H1 (cell line): ENCODE measurements at places on chromosomes 6 and 20. TPM values are rescaled to one million over a fixed set of nuclear protein-coding genes. Genes with fewer than 3 reads are reported as not detected.

- DNase-seq, result no peak
Observed at GRCh38 chr6:34352305-34352937, 40.0 kb downstream of the NUDT3 start.

DNA sequence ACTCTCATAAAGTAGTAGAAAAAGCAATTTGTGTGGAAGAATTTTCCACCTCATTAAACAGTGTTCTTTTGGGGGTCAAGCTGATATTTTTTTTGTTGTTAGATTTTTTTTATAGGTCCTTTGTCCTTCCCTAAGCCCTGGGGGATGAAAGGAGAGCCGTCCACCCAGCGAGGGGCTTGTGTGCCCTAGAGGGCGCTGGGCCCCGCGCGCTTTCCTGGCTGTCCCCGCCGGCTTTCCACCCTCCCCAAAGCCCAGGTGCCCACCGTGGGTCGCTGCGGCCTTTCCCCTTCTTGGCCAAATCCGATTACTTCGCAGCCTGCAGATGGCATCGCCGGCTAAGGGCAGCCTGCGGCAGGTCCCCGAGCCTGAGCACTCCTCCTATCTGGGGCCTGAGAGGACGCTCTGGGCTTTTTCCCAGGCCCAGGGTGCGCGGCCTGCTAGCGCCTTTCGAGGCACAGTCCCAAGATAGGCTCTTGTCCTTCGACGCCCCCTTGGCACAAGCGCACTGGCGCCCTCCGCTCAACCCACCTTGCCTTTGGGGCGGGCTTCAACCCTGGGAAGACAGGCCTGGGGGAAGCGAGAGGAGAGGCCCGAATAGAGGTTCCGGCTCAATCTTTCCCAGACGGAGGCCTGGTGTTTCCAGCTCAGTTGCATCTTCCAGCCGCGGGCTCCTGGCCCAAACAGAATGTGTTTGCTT, 33.6 kb downstream of the TFAP2A start:
- DNase-seq, result peak; percentile 81

- DNase-seq, result no peak
Observed at GRCh38 chr6:144653885-144654505, 368.9 kb downstream of the UTRN start.

- DNase-seq, result no peak
Observed at GRCh38 chr6:28343898-28344677, 5.7 kb upstream of the ZKSCAN3 start.

- no peak for DNase-seq
Observed at GRCh38 chr6:21395121-21395520, 198.4 kb upstream of the SOX4 start.

DNA sequence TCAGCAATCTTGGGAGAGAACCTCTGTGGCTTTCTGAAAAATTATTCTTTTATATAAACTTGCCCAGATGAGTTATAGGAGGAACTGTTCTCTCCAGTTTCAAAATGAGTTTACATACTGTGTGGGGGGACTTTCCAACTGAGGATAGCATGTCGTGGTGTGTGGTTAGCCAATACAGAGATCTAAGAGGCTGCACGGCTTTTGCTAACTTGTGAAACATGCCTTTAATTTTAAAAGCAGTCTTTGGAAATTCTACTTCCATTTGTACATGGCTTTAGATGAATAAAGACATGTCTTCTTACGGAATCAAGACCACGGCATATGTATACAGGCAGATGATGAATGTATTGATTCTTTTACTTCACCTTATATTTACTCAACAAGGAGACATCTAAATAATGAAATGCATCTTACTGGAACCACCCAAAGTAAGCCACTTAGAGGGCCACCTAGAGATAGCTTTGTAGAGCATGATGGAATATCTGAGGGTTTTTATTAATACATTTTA, 39.8 kb downstream of the HIVEP1 start:
- no peak for DNase-seq

GRCh38 chr6:154318721-154319120, 37.9 kb downstream of the IPCEF1 start:
- no peak for DNase-seq

DNA sequence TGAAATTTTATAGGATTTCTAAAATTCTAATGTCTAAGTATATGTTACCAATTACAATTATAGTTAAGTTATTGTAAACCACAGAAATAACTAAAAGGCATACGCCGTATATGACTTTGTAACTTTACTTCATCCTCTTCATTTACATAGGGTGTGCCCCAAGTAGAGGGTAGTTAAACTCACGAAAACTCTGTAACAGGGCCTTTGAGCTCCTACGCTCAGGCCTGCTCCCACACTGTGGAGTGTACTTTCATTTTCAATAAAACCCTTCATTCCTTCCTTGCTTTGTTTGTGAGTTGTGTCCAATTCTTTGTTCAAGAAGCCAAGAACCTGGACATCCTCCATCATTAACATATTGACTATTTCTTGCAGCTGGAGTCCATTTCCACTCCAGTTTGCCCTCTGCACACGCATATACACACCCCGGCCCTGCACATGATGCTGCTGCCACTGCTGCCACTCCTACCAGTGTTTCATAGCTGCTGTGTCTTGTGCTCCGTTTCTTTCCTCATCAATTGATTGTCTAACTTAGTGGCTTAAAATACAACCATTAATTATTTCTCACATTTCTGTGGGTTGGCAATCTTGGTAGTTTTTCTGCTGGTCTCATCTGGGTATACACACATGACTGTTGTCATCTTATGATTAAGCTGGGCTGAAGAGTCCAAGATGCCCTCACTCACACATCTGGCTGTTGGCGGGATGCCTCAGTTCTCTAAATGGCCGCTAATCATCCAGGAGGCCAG, 33.0 kb upstream of the SCP2D1 start:
- DNase-seq, result no peak

DNA sequence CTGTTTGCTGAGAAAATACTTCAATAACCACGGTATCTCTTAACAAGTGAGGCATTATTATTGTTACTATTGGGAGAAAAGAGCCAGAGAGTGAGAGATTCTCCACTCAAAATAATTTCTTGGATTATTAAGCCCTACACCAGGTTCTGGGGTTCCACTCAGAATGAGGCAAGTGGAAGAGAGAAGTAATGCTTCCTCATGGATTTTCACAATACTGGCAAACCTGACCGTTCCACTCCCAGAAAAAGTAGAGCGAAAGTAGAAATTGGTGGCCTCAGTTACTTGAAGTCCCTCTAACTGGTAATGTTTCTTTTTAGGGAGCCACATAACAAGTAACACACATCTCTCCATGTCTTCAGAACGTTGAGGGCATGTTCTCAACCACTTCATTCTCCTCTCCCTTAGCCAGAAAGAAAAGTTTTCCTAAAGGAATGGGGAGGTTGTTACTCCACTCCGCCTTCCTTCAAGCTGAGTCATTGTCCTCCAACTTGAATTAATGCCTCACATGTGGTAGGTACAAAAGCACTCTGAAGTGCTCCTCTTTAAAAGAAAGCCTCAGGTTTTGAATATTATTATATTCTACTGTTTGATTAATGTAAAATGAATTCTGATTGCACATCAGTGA, 1.9 kb downstream of the BAG2 start:
- no peak for DNase-seq

DNA sequence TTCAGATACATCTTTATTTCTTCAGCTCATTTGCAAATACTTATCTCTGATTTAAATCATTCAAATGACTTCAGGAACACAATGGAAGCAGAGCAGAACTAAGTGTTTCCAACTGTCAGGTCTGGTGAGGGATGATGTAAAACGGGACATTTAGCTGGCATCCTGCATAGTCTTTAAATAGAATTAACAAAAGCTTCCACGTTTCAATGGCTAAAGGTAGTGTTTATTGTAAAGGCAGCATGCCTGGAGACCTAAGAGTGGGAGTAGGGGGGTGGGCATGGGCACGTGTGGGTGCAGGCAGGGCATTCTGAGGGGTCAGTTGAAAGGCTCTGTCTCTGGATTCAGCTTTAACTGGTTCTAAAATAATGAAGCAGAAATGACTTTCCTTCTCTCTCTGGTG, 174.9 kb downstream of the PLCB1 start:
- DNase-seq, result no peak

- DNase-seq, result no peak
Observed at GRCh38 chr6:47402081-47402480, 75.5 kb upstream of the CD2AP start.

DNA sequence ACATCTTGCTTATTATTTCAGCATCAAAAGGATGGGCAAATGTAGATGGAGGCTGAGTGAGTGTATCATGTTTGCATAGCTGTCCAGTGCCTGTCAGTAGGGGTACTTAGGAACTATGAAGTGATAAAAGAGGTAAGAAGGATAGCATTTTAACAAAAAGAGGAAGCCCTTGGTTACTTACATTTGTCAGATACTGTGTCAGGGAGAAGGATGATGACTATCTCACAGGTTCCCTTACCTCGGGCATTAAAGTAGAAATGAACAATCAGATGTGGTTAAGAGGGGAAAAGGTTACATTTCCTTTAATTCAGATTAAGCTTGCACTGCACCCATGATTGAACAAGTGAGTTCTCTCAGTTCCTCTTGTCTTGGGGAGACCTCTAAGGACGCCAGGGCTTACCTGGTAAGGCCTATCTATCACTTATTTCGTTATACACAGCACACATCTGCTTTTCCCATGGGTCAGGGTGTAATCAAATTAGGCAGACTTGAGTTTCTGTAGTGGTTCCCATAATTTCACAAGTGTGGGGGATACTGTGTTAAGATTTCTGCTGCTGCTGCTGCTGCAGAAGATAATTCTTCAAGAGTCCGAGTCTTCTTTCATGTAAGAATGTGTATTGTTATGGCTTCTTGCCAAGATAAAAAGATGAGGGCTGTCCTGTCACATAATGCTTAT, 4.5 kb downstream of the FOXO3 start:
- no peak for DNase-seq

- no peak for DNase-seq
Observed at GRCh38 chr6:112214739-112215269, 39.6 kb downstream of the LAMA4 start.

DNA sequence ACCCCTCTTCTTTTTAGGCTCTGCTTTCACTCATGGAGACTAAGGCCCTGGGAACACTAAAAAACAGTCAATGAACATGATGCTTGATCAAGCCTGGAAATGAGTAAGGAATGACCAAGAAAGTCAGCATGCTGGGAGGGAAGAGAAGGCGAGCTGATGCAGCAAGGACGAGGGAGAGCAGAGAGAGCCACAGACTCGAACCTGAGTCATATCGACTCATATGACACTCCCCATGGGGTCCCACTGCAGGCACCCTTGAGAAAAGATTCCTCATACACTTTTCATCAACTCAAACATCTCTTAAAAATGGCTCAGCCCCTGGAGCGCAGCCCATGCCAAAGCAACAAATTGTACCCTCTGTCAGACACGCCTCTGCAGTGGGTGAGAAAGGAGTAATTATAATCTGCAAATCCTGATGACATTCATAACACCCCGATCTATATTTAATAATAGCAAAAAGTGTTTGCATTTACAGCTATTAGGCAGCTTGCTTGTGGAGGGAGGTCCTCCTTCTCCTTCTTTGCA, 127.2 kb downstream of the F13A1 start:
- no peak for DNase-seq

The SEL1L2 gene
- not detected in 2 replicates for total RNA-seq

The OARD1 gene
- 35.1 and 35.8 TPM in 2 replicates for total RNA-seq

The ADGRF5 gene
- 0.06 TPM in 1 of 2 replicates, not detected in the other for total RNA-seq

The DDX43 gene
- total RNA-seq, result not detected in 2 replicates
